ENCODE measurements at places on chromosomes 16 and 17.

DNA sequence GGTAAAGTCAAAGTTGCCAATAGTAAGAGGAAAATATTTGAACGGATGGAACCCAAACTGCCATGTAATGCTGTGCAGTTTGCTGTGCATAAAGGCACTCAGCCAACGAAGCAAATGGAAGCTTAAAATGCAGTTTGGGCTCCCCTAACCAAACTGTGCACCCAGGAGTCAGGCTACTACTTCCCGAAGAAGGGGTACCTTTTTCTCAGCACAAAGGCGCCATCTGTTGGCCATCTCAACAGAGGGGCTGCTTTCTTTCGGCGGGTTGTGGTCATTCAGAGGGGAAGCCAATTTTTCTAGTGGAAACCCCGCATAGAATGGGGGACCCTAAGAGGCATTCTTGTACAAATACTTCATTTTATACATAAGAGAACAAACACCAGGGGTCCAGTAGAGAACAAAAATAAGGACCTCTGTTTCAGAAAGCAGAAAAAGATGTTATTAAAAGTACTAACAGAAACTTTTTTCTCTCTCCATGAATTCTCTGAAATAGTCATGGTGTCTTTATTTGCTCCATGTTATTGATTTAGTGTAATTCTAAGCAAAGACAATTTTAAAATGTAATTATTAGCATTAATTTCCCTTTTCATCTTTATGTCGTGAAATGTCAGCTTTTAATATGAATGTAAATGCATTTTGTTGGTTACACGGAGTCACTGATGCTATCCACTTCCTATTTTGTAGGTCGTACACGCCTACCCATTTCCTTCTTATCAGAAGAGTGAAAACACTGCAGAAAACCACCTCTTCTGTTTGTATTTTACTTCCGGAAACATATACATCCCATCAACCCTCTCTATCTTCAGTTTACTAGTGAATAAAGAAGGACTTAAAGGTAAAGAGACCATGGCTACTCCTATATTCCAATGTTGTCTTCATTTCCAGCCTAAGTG, 453.3 kb downstream of the KCNJ2 start:
- H3K36me3 ChIP-seq: no peaks in the 10 kb centered on the region
- H3K4me3 ChIP-seq: no peak overlapping the region
- no peaks in the 10 kb centered on the region for H3K27me3 ChIP-seq
- peak; percentile 55 for DNase-seq
- H3K4me1 ChIP-seq: no peaks in the 10 kb centered on the region

DNA sequence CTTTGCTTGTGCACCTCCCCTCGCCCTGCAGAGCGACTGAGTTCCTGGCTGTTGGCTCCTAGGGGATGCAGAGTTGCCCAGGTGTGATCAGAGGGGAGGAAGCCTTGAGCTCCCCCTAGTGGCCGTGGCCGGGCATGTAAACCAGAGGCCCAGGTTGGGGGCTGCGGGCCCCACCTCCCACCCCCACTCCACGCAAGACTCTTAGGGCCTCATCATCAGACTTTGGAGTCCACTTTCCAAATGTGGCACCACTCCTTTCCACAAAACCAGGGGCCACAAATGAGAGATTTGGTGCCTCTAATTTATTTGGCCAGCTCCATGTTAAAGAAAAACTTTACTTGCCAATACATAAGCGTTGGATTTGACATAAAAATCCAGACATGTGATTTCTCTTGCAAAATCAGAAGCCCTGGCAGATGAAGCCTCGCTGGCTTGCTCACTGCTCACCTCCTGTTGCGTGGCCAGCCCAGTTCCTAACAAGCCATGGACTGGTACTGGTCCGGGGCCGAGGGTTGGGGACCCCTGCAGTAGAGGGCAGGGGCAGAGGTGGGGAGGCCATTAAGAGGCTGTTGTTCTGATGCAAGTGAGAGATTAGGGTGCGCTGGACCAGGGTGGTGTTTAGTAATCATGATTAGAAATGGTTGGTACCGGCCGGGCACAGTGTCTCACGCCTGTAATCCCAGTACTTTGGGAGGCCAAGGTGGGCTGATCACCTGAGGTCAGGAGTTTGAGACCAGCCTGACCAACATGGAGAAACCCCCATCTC, 28.7 kb upstream of the GAS7 start:
- no peaks in the 10 kb centered on the region for H3K27me3 ChIP-seq
- no peaks in the 10 kb centered on the region for H3K4me1 ChIP-seq
- peak; percentile 47 for DNase-seq

DNA sequence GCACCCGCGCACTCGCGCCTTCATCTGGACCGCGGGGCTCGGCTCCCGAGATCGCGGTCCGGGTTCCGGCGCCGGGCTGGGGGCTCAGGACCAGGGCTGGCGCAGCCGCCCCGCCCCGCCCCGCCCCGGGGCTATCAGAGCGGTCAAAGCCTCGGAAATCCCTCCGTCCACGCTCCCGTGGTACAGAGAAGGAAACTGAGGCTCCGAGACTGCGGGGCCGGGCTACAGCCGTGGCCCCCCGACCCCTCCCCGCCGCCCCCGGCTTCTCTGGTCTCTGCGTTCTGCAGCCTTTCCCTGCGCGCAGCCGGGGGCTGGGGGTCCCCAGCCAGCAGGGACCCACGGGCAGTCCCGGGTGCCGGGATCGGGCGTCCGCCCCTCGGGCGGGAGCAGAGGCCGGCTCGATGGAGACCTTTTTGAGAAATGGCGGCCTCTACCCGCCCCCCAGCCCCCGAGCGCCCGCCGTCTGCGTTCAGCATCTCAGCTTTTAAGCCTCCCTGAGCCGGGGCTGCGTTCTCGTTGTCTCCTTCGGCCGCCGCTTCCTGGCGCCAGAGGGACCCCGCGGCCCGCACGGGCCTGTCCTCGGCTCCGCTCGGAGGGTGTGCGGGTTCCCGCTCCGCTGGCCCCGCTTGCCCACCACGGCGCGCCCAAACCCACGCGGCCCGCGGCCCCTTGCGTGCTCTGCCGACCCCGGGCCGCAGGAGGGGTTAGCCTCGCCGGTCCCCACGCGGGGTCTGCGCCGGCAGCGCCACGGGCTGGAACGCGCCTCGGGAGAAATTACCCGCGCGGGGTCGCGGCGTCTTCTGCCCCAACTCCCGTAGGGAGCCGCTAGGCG, 1.5 kb upstream of the NPTX1 start:
- no peaks in the 10 kb centered on the region for H3K36me3 ChIP-seq
- peaks cover 9% of the 10 kb centered on the region for H3K4me1 ChIP-seq
- H3K4me3 ChIP-seq: peak overlapping the region; percentile 26

GRCh38 chr17:50467855-50468303, 801 bp downstream of the CHAD start:
- H3K36me3 ChIP-seq: no peaks in the 10 kb centered on the region
- H3K27me3 ChIP-seq: peaks cover 9% of the 10 kb centered on the region
- no peak for DNase-seq

DNA sequence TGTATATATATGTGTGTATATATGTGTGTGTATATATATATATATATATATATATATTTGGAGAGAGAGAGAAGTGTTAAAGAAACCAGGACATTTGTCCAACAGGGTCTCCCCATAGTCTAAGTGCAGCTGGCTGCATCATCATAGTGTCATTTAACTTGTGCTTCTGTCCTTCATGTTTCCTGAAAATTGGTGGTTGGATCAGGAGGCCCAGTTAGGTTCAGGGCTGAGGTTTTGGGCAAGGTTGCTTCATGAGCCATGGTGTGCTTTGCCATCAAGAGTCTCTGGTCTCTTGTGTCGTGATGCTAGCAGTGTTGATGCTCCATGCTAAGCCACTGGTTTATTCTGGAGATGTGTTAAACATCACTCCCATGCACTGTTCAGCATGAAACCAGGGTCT, 85.3 kb downstream of the C16orf95 start:
- H3K36me3 ChIP-seq: no peaks in the 10 kb centered on the region
- H3K27ac ChIP-seq: no peak overlapping the region
- no peaks in the 10 kb centered on the region for H3K4me1 ChIP-seq
- H3K27me3 ChIP-seq: no peaks in the 10 kb centered on the region
- H3K4me3 ChIP-seq: no peak overlapping the region
